ENCODE measurements at places on chromosomes 7 and 10. TPM values are rescaled to one million over a fixed set of nuclear protein-coding genes. Genes with fewer than 3 reads are reported as not detected.
A peak's percentile ranks its signal among the peaks of the same experiment; 100 is the strongest.

The BMPER gene
- not detected for total RNA-seq

The TFPI2 gene
- not detected for total RNA-seq

The LIPK gene
- not detected for total RNA-seq

The PTEN gene
- 88.5 TPM for total RNA-seq

The MMD2 gene
- total RNA-seq: not detected

DNA sequence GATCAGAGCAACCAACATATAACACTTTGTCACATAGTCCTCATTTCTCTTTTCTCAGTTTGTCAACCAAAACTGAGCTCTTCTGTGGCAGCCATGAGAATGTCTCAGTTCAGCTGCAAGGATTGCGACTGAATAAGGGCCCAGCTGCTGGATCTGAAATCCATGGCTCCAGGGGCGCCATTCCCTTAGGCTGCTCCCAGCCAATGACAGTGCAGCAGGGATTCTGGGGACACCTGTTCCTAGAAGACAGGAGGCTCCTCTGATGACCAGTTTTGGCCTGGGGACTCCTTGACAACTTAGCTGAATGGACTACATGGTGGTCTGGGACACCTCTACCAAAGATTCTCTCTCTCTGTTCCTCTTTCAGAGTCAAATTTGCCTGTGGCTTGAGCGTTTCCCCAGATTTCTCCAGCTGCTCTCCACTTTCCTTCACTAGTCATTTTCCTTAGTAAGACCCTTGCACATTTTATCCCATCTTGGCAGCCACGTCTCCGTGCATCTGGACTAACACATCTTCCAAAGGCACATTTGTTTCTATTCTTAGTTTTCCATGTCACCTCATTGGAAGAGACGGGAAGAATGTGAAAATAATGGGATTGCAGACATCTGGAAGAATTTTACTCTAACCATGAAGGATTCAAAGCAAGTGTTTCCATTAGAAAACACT lies 28.1 kb upstream of the KIF5B start:
- H3K4me3 ChIP-seq: no peak overlapping the region
- peaks cover 4% of the 10 kb centered on the region for H3K27me3 ChIP-seq
- H3K36me3 ChIP-seq: no peaks in the 10 kb centered on the region
- no peak for DNase-seq
- no peak overlapping the region for H3K27ac ChIP-seq
- H3K4me1 ChIP-seq: no peaks in the 10 kb centered on the region

DNA sequence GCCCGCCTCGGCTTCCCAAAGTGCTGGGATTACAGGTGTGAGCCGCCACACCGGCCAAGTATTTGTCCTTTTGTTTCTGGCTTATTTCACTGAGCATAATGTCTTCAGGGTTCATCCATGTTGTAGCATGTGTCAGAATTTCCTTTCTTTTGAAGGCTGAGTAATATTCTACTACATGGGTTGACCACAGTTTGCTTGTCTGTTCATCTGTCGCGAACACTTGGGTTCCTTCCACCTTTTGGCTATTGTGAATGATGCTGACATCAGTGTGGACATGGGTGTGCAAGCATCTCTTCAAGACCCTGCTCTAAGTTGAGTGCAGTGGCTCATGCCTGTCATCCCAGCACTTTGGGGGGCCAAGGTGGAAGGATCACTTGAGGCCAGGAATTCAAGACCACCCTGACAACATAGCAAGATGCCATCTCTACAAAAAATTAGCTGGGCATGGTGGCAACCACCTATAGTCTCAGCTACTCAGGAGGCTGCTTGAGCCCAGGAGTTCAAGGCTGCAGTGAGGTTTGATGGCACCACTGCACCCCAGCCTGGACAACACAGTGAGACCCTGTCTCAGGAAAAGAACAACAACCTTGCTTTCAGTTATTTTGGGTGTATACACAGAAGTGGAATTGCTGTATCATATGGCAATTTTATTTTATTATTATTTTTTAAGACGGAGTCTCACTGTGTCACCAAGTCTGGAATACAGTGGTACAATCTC lies 17.0 kb downstream of the CHST12 start:
- H3K4me3 ChIP-seq: no peak overlapping the region
- no peak overlapping the region for H3K27ac ChIP-seq
- H3K36me3 ChIP-seq: peaks cover 24% of the 10 kb centered on the region
- no peak for DNase-seq
- no peaks in the 10 kb centered on the region for H3K27me3 ChIP-seq
- H3K4me1 ChIP-seq: peaks cover 40% of the 10 kb centered on the region

DNA sequence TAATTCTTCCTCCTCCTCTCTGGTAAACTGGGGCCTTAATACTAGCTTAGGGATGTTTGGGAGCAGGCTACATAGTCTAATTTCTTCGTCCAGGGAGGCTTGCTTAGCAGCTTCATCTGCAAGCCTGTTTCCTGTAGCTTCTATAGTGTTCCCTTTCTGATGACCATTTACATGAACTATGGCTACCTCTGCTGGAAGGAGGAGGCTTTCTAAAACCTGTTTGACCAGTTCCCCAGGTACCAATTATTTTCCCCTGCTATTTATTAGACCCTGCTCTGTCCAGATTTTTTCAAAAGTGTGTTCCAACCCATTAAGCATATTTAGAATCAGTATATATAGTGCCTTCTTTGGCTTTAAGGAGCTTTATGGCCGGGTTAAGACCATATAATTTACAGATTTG lies 38.8 kb upstream of the DNAH11 start:
- DNase-seq: no peak
- H3K4me1 ChIP-seq: peaks cover 4% of the 10 kb centered on the region
- peaks cover 93% of the 10 kb centered on the region for H3K36me3 ChIP-seq
- H3K4me3 ChIP-seq: no peak overlapping the region
- no peak overlapping the region for H3K27ac ChIP-seq

- H3K4me1 ChIP-seq: no peaks in the 10 kb centered on the region
- no peak overlapping the region for H3K4me3 ChIP-seq
- DNase-seq: peak; percentile 25
- H3K27me3 ChIP-seq: peaks cover 3% of the 10 kb centered on the region
- no peak overlapping the region for H3K27ac ChIP-seq
Measured at GRCh38 chr10:48506147-48506917, 98.5 kb downstream of the ARHGAP22 start.

DNA sequence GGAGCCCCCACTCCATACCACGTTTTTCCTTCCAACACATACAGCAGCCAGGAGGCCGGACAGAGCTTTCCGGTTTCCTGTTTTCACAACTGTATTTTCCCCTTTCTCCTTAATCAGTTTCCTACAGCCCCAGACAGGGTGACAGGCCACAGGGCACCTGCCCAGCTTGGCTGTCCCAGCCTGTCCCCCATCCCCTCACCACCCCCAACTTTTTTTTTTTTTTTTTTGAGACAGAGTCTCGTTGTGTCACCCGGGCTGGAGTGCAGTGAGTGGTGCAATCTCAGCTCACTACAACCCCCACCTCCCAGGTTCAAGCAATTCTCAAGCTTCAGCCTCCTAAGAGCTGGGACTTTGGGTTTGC lies 10.3 kb upstream of the HSPB1 start:
- H3K27ac ChIP-seq: no peak overlapping the region
- H3K27me3 ChIP-seq: peaks cover 5% of the 10 kb centered on the region
